ENCODE measurements at places on chromosomes 4 and X. TPM values are rescaled to one million over a fixed set of nuclear protein-coding genes. Genes with fewer than 3 reads are reported as not detected.

Gene SLITRK4
- total RNA-seq, result not detected

Gene GPR143
- total RNA-seq, result not detected

Gene SLC9A7
- total RNA-seq, result 55.0 TPM

Gene PHOX2B
- not detected for total RNA-seq

Gene GAGE12J
- not detected for total RNA-seq

Gene UGT2B7
- 0.99 TPM for total RNA-seq

Gene SEPTIN6
- total RNA-seq, result 25.4 TPM

Gene RBM41
- 11.3 TPM for total RNA-seq

Gene AKAP4
- total RNA-seq, result not detected

Gene GNRHR
- not detected for total RNA-seq

Gene PHF8
- total RNA-seq, result 8.4 TPM

Gene GAGE1
- total RNA-seq, result not detected

Gene GK2
- not detected for total RNA-seq

Gene PABPC4L
- 1.9 TPM for total RNA-seq

Gene ATP1B4
- total RNA-seq, result not detected

Gene PGAM4
- not detected for total RNA-seq

Gene CLDN22
- total RNA-seq, result 0.05 TPM

Gene RBM10
- 45.9 TPM for total RNA-seq

Gene ITIH6
- total RNA-seq, result not detected
